ENCODE measurements at places on chromosomes 1 and 21.
A peak's percentile ranks its signal among the peaks of the same experiment; 100 is the strongest.

GRCh38 chr1:27539901-27540861, 50.2 kb upstream of the WASF2 start:
- no peak for DNase-seq

- DNase-seq, result no peak
Measured at GRCh38 chr1:151832318-151832980, 847 bp upstream of the RORC start.

- no peak for DNase-seq
Measured at GRCh38 chr1:1542766-1543705, 2.6 kb upstream of the TMEM240 start.

DNA sequence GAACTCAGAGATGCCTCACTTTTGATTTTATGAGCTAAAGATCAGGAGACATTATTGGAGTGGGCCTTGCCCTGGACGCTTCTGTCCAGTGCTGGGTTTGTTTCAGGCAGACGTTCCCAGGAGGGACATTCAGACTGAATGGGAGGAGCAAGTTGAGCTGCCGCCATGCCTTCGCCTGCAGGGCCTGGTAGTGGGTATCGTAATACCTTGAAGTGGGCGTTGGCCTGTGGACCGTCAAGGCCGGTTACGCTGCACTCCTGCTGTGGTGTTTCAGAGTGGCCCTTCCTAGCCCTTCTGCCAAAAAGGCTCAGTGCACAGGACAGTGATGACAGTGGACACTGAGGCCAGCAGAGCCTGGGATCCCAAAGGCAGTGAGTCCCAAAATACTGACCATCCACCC, 1.6 kb downstream of the FAM3B start:
- DNase-seq, result no peak

GRCh38 chr1:243374412-243374811, 118.6 kb downstream of the SDCCAG8 start:
- no peak for DNase-seq

GRCh38 chr1:205301205-205301821, 20.2 kb downstream of the NUAK2 start:
- DNase-seq, result no peak

DNA sequence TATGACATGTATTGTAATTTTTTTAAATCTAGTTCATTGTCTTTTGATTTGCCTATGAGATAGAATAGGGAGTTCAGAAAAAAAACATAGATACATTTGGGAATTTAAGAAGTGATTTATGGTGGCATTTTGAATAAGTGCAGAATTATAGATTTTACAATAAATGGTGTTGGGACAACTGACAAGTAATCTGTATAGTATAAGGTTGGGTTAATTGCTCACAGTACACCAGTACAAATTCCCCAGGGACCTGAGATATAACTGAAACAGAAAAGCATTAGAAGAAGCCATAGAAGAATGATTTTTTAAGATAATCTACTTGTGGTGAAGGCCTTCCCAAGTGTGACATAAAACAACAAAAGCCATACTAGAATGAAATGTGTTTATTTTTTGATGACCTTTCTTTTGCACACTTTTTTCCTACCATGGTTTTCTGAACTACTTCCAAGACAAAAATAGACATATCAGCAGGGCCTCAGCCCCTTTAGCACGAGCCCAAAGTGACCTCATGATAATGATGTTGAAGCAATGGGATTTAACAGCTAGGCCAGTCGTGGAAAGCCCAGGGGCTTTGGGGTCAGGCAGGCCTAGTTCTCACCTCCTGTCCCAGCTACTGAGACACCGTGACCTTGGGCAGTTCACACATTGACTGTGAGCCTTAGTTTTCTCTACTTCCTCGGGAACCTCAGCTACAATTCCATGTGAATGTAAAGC, 87.4 kb downstream of the GREM2 start:
- no peak for DNase-seq

- DNase-seq, result no peak
Measured at GRCh38 chr1:36925251-36925650, 109.1 kb downstream of the GRIK3 start.

- DNase-seq, result no peak
Measured at GRCh38 chr1:226987623-226988333, 47.7 kb downstream of the COQ8A start.

DNA sequence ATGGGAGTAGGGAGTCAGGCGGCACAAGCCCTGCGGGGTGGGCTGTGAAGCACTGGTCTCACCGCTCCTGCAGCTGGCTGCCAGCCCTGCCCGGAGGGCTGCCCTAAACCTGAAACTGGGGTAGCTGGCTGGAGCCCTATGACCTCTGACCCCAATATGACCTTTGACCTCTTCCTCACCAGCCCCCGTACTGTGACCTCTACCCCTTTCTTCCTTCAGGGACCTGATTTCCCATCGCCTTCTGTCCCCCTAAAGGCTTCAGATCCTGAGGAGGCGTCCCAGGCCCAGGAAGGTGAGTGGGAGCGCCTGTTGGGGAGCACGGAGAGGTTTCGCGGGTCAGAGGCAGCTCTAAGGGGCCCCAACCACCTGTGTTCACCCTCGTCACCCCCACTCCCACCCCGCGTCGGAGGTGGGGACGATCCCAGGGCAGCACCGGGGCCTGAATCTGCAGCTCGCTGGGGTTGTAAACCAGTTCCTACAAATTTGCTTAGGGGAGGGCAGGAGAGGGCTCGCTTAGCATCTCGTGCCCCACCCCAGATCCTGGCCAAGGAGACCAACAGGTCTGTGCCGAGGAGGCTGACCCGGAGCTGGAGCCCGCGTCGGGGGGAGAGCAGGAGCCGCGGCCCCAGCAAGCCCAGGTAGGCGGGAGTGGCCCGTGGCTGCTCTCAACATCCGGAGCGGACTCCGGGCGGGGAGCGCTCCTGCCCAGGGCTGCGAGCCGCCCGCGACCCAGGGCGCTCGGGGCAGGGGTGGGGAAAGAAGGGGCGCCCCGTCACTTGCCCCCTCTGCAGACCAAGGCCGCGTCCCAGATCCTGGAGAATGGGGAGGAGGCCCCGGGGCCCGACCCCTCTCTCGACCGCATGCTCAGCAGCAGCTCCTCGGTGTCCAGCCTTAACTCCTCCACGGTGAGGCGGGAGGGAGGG, 7.3 kb downstream of the SYTL1 start:
- no peak for DNase-seq

GRCh38 chr1:244352156-244352830, 99.4 kb downstream of the ADSS2 start:
- no peak for DNase-seq

DNA sequence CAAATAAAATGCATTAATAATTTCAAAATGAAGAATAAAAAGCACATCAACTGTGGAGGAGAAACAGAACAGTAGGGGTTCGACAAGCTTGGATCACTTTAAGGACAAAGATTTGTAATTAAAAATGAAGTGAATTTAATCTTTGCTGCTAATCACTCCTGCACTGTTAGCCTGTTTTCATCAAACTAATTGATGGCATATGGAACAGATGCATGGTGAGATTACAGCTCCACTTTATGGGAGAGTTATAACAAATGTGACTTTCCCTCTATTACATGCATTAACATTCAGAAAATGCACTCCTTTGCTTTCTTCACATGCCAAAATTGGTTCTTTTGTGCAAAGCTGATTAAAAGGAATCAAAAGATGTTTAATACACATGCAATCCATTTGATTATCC, 207.2 kb upstream of the C21orf91 start:
- no peak for DNase-seq

DNA sequence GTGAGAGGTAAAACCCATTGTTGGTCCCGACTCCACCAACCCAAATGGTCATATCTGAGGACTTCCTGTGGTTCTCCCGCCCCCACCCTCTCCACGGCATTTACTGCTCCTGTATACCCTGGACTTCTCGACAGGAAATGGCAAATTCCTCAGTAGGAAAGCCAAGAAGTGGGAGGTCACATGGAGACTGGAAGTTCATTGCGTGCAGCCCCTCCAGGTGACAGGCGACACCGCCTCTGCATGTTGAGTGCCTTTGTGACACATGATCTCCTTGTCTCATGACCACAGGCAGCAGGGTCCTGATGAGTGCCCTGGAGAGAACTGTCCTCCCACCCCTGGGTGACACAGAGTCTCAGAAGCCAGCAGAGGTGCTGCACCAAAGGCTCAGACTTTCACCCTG, 24.2 kb downstream of the ERG start:
- DNase-seq, result peak; percentile 49

- no peak for DNase-seq
Measured at GRCh38 chr1:154006136-154006535, 15.6 kb downstream of the RPS27 start.

- DNase-seq, result no peak
Measured at GRCh38 chr21:16395285-16395684, 665.5 kb downstream of the USP25 start.

- DNase-seq, result no peak
Measured at GRCh38 chr1:98660940-98661543, 479 bp upstream of the SNX7 start.

GRCh38 chr1:153921080-153921802, 1.5 kb downstream of the GATAD2B start:
- no peak for DNase-seq

- no peak for DNase-seq
Measured at GRCh38 chr1:1182491-1183220, 9.0 kb downstream of the TTLL10 start.

DNA sequence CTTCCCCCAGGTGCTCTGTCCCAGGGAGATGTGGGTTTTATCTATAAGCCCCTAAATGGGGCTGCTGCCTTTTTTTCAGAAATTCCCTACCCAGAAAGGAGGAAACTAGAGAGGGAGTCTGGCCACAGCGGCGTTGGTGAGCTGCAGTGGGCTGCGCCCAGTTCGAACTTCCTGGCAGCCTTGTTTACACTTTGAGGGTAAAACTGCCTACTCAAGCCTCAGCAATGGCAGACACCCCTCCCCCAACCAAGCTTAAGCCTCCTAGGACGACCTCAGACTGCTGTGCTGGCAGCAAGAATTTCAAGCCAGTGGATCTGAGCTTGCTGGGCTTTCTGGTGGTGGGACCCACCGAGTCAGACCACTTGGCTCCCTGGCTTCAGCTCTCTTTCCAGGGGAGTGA, 46.2 kb upstream of the PAPPA2 start:
- no peak for DNase-seq

- no peak for DNase-seq
Measured at GRCh38 chr1:52662645-52663313, 29.8 kb downstream of the SHISAL2A start.

DNA sequence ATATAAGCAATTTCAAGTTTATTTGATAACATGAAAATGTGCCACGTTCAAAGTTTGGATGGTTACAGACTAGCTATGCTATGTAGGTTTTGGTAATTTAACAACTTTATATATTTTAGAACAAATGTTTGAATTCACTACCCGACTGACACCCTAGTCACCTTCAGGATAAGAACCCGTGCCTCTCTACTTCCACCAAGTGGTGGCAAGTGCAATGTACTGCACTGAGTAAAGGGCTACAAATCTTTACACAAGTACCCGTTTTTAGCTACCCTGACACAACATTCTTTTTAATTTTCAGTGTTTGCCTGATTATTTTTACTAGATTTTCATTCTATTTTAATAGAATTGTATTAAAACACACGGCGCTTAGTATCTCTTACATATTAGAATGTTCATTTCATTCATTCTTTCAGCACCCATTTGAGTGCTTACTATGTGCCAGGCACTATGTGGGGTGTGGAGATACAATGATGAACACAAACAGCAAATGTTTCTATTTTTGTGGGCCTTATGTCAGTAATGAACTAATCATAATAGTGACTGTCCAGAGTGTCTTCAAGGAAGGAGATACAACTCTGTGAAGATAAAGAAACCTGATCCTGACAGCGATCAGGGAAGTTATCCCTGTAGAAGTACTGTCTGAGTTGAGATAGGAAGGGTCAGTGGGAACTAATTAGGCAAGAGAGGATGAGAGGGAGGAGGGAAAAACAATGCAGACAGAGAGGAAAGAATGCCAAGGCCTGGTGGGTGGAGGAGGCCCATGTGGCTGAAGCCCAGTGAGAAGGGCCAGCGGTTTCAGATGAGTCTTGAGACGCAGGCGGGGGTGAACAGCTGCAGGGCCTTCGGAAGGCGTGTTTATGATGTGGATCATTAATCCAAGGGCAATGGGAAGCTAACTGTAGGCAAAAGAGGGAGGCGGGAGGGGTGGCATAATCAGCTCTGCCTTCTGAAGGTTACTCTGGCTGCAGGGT, 3.8 kb downstream of the LCA5L start:
- peak; percentile 94 for DNase-seq

GRCh38 chr1:100265562-100265930, 470 bp upstream of the RTCA start:
- DNase-seq, result no peak

DNA sequence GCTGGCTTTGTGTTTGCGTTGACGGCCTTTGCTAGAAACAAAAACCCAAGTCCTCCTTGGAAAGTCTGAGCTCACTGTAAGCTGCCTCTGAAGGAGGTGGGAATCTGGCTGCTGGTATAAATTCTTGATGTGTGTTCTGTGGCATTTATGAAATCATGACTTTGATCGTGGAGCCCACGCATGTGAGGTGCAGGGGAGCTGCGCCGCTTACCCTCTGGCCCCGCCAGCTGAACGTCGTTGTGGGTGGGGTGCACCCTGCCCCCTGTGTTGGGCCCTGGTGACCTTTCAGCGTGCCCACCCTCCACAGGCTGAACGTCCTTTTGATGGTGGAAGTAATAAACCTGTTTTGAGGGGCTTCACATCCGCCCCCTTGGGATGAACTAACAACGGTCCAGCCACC, 21.2 kb upstream of the DIP2A start:
- DNase-seq, result no peak

GRCh38 chr1:154943649-154944400, 7.3 kb upstream of the PMVK start:
- peak; percentile 72 for DNase-seq

- no peak for DNase-seq
Measured at GRCh38 chr1:77797991-77798390, 18.5 kb downstream of the MIGA1 start.

DNA sequence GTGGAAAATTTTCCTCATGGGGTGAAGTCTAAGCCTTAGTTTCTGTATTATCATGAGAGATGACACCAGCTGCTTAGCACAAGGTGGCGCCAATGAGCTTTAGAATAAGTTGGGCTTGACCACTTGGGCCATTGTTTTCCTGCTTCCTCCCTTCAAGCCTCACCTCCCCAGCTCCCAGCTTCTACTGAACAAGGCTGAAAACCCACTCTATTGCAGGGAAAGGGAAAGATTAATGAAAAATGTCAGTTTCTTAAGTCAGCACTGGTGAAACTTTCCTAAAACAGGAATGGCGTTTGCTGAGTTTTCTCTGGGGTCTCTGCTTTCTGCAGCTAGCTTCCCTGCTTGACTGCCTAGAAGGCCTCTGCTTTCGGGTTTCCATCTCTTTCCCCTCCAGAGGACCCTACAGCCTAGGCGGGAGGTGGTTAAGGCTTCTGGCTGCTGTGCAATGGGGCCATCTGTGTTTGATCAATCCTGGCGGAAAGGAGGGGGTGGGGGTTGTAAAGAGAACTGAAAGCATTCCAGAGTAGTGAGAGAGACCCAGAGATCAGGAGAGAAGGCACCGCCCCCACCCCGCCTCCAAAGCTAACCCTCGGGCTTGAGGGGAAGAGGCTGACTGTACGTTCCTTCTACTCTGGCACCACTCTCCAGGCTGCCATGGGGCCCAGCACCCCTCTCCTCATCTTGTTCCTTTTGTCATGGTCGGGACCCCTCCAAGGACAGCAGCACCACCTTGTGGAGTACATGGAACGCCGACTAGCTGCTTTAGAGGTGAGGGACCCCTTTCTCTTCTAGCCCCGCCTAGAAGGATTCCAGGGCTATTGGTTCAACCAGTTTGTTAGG, at the start of gene OLFML3:
OLFML3 (plus strand) TSS at position 612 of the 840 bp plus-strand sequence; CDS start at position 655, 43 bp downstream.
- DNase-seq, result peak; percentile 58

- DNase-seq, result no peak
Measured at GRCh38 chr1:213256438-213257087, 205.5 kb downstream of the RPS6KC1 start.

Measured in Kasumi-1 (cell line).